SIG-M5 (cell line): ENCODE measurements at places on chromosomes 11 and 22.

DNA sequence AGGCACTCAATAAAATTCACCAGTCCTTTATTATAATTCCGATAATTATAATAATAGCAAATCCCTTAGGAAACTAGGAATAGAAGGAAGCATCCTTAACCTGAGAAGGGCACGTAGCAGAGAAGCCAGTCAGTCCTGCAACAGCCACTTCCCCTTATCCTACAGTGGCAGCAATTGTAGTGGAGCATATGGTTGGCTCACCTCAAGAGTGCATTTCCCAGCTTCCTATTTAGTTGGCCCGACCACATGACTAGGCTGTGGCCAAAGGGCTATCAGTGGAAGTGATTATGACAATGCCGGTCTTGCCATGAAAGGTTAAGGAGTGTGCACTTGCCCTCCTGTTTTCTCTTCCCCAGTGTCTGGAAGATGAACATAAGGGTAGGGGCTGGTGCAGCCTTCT, 27.0 kb downstream of the TESMIN start:
- no peak for DNase-seq

- no peak for DNase-seq
These were observed 31.4 kb downstream of the PPM1F start for GRCh38 chr22:21921184-21921721.

DNA sequence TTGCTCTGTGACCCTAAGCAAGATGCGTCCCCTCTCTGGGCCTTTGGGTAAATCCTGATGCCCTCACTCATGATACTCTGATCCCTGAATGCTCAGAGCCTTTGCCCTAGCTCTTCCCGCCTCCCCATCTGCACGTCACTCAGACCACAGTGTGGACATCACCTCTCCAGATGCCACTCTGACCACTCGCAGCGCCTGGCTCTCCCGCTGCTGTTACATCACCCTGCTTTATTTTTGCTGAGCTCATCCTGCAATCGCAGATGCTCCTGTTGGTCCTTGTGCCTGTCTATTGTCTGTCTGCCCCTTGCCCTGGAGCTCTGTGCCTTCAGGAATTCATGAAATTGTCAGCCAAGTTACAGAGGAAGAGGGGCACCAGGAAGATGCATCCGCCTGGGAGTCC, 5.5 kb downstream of the OSM start:
- no peak for DNase-seq

DNA sequence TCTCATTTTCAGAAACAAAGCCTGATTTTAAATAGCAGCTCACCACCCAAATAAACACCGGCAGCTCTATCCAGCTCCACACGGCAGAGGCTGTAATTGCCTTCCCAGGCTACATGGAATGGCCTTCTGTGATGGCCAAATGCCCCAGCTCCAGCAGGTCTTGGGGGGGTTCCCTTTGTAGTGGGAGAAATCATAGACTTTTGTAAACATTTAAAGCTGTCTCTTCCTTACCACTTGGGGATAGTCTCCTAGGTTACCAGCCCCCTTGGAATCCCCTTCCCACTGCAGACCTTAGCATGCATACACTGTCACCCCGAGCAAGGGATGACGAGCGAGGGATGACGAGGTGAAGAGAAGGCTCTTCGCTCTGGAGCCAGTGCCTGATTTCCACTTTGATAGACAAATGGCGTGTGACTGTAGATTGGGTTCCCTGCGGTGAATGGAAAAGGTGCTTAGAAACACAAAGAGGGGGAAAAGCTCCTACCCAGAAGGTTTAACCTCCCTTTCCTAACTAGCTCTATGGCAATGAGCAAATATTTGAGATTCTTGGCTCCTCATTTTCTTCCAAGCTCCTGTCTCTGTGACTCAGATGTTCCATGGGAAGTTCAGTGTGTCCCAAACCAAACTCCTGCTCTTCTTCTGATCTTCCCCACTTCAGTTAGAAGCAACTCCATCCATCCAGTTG, 108.0 kb upstream of the CADM1 start:
- DNase-seq: no peak
